ENCODE measurements at places on chromosomes 7 and 10.

DNA sequence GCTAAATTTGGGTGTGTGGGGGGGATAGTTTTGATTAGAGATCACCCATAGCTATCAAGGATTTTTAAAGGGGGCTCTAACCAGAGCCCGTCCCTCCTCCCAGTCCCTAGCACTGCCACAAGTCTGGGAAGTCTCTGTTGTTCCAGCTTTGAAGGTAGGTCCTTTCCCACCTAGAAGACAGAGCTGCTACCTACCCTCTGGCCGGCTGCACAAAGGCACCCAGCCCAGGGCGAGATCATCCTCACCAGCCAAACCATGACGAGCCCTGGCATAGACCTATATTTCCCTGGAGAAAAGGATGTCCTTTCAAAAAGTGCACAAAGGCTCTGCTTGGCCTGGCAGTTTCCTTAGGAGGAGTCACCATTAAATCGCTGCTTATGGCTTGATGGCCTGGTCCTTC is 147.8 kb downstream of the CYP26A1 start:
- DNase-seq = no peak

DNA sequence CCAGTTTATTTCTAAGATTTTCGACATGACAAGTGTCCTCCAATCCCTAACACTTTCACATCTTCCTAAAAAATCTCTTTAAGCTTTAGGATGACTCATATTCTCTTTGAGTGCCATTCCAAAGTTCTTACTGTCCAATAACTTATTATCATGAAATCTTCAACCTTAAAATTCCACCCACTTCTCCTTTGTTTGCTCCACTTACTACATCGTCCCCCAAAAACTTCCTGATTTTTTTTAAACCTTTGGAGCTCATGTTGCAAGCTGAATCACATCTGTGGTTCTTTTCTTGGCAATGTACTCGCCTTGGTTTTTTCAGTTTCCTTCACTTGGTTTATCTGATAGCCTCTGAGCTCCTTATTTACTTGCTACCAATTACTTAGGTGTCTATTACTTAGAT is 39.2 kb upstream of the JCAD start:
- no peak for DNase-seq

DNA sequence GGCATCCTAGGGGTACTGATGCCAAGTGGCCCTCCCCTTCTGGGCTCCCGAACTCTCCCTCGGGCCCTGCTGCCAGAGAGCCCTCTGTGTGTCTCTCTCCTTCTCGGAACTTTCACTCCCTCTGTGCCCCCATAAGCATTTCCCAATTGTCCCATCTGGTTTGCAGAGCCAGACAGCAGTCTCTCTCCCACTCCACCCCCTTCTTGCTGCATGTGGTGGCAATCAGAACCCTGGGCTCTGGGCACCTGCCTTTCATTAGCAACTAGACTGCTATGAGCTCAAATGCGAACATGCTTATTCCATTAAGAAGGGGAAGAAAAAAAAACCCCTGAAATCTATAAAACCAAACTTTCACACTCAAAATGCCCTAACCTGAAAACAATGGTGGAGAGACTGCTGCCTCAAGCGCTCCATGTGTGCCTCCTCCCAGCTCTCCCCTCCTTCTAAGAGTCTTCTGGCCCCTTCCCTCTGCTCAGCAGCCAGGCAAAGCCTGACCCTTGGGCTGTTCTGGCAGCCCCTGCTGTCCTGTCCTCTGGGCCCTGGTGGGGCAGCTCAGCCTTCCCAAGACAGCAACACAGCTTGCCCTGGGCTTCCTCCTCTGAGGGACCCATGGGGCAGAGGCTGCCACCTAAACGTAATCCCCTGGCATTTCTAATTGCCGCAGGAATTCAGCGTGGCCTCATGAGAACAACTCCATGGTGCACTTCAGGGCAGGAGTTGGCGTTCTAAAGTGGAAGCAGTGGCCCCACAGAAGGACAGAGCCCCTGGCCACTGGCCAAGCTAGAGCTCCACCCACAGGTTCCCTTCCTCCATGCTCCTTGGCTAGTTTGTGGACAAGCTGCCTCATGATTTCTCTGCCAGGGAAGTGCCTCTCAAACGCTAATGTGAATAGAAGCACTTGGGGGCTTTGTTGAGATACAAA is 415.4 kb downstream of the PLXNA4 start:
- DNase-seq = no peak

DNA sequence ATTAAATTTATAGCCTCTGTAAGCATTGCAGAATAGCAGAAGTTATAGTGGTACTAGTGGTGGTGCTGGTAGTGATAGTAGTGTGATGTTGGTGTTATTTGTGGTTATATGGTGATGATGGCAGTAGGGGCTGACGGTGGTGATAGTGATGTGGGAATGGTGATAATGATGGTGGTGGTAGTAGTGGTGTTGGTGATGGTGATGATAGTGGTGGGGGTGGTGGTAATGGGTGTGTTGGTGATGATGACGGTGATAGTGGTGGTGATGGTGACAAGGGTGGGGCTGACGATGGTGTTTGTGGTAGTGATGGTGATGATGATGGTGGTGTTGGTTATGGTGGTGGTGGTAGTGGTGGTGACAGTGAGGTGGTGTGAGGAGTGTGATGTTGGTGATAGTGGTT is 54.4 kb upstream of the MGAM2 start:
- no peak for DNase-seq

- no peak for DNase-seq
These were observed 54.3 kb upstream of the ECHDC3 start for GRCh38 chr10:11687779-11688447.

DNA sequence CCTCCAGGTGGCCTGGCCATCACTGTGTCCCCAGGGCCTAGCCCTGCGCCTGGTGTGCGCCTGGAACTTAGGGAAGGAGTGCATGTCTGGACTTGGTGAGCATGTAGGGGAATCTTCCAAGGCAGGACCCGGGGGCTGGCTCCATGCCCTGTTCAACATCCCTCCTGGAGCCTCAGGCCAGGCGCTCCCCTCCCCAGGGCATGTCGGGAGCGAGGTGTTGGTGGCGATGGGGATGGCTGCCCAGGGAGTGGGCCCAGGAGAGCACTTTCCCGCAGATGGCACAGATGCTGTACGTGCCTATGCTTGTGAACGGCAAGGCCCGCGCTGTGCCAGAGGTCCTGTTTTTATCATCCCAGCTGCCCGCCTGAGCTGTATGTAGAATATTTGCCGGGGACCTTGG is 55.0 kb downstream of the CDH23 start:
- DNase-seq = no peak

DNA sequence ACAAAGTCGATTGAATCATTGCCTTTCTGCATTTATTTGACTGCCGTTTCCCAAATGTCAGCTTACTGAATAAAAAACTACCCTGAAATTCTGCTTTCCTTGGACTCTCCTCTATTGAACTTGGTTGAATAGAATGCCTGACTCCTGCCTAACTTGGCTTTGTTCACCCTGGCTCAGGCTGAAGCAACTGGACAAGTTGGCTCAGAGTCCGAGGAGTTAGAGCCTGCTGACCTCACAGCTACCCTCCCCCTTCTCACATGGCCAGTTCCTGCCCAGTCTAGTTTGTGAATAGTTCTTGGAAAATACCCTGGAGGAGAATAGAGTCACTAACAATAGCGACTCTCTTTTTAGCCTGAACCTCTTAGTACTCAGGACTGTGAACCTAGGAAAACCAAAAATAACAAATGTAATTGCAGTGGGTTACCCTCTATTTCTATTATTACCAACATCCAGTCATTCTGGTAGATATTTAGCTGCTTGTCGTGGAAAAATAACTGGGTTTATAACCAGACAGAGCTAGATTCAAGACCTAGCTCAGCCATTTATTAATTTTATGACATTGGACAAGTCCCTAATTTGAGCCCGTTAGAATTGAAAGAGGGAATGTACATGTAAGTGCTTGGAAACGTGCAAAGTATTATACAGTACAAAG is 17.3 kb upstream of the NRBF2 start:
- no peak for DNase-seq

GRCh38 chr10:94630017-94630688 is 53.4 kb upstream of the CYP2C18 start:
- no peak for DNase-seq

DNA sequence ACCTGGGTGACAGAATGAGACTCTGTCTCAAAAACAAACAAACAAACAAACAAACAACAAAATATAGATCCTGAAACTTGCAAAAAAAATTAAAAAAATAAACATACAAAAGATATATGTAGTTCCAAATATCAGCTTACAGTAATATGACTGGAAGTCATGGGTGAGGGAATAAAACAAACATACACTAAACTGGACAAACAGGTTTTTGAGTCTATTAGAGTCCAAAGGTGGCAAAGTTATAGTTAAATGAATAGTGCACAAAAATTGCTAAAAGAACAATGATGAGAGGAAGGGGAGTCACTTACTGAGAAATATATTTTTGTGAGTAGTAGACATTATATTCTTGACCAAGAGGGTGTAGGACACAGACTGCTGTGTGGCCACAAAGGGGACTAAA is 16.7 kb upstream of the RSBN1L start:
- no peak for DNase-seq
